HFFc6 (cell line): ENCODE measurements at places on chromosomes 3 and 15. TPM values are rescaled to one million over a fixed set of nuclear protein-coding genes. Genes with fewer than 3 reads are reported as not detected.
A peak's percentile ranks its signal among the peaks of the same experiment; 100 is the strongest.

DNA sequence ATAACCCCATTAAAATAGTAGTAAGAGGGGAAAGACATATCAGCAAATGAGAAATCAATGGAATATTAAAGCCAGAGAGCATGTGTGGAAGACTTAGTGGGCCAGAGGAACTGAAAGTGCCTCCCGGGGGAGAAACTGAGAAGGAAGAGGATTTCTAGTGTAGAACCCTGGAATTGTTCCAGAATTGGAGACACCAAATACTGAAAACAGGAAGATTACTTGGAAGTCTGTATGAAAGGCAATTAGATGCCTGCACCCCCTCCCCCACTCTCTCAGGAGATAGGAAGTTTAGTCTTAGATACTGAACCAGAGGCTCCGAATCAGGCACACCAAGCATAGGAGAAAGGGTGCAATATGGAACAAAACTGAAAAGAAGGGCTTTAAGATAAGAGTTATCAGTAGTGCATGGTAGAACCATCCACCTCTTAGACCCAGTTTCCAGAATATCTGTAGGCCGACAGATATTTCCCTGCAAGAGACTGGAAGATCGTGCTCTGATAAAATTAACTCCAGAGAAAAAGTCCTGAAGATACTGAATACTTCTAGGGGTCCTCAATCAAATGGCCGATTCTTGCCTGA, 32.4 kb downstream of the KLHL18 start:
- no peaks in the 10 kb centered on the region; the same call in 1 of the 2 replicates for H3K27me3 ChIP-seq
- no peak for DNase-seq
- no peak overlapping the region for H3K27ac ChIP-seq
- H3K4me1 ChIP-seq, result peaks cover 37% of the 10 kb centered on the region
- H3K4me3 ChIP-seq, result no peak overlapping the region

DNA sequence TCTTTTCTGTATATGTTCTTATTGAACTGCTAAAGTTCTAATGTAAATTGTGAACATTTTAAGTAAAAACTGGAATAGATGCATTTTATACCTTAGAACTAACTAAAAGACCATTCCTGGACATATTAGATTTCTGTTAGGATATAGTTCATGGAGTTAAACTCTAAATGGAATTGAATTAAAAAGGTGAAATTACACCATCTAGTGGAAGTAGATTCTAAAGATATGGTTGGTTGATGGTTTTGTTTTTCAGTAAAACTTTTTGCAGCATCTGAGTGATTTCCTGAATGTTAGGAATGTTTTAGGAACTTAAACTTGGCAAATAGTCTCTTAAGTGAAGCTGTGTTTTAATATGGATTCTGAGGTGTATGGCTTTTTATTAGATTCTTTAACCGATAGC, 96.8 kb downstream of the SLMAP start:
- 0 out of 2 replicates have a peak overlapping the region, but pooled peaks have one; percentile 5 for H3K27ac ChIP-seq
- peaks cover 3% of the 10 kb centered on the region for H3K27me3 ChIP-seq
- peaks cover 10% of the 10 kb centered on the region for H3K4me1 ChIP-seq
- H3K4me3 ChIP-seq, result no peak overlapping the region

GRCh38 chr3:82942041-82942440, 1180.6 kb upstream of the GBE1 start:
- no peak overlapping the region for H3K4me3 ChIP-seq
- H3K27me3 ChIP-seq, result no peaks in the 10 kb centered on the region
- H3K4me1 ChIP-seq, result no peaks in the 10 kb centered on the region
- H3K36me3 ChIP-seq, result no peaks in the 10 kb centered on the region; the same call in 1 of the 2 replicates

Gene CPNE9
- not detected in 3 replicates for total RNA-seq

DNA sequence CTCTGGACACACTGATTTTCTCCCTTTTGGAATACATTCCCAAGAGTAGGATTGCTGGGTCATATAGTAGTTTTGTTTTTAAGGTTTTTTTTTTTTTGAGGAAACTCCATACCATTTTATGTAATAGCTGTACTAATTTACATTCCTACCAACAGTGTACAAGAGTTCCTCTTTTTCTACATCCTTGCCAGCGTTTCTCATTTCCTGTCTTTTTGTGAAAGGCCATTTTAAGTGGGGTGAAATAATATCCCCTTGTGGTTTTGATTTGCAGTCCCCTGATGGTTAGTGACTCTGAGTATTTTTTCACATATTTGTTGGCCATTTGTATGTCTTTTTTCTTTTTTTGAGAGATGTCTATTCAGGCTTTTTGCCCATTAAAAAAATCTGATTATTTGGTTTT, 1205.5 kb downstream of the ROBO1 start:
- peaks cover 2% of the 10 kb centered on the region; the same call in 1 of the 2 replicates for H3K27me3 ChIP-seq
- H3K36me3 ChIP-seq, result no peaks in the 10 kb centered on the region
- no peaks in the 10 kb centered on the region for H3K4me1 ChIP-seq
- H3K27ac ChIP-seq, result no peak overlapping the region
- H3K4me3 ChIP-seq, result no peak overlapping the region

DNA sequence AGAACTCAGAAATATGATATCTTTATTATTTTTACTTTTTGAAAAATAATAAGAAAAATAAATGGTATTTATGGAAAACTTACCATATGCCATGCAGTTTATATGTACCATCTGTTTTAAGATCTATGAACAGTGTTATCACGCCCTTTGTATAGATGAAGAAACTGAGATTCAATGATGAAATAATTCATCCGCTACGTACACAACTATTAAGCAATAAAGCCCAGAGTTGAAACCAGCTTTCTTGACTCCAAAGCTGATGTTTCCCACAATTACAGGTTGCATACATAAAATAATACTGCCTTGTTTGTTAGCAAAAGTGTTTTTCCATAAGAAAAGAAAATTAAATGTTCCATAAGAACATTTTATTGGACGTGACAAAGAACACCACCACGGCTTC, 67.2 kb upstream of the BCL6 start:
- H3K27ac ChIP-seq, result no peak overlapping the region
- no peaks in the 10 kb centered on the region for H3K36me3 ChIP-seq
- H3K4me1 ChIP-seq, result peaks cover 21% of the 10 kb centered on the region
- no peaks in the 10 kb centered on the region; the same call in 1 of the 2 replicates for H3K27me3 ChIP-seq

Gene TIPARP
- 72.5 to 78.0 TPM (median 74.0 TPM) in 3 replicates for total RNA-seq

- peaks cover 8% of the 10 kb centered on the region; the same call in 1 of the 2 replicates for H3K4me1 ChIP-seq
- no peak overlapping the region for H3K4me3 ChIP-seq
- no peaks in the 10 kb centered on the region for H3K36me3 ChIP-seq
These were observed 1109.2 kb upstream of the ALCAM start for GRCh38 chr3:104257486-104257885.

Gene GABRA5
- total RNA-seq, result 2.5 and 4.9 TPM in 2 replicates

- H3K4me3 ChIP-seq, result no peak overlapping the region
- DNase-seq, result no peak
- peaks cover 37% of the 10 kb centered on the region for H3K36me3 ChIP-seq
- H3K27me3 ChIP-seq, result no peaks in the 10 kb centered on the region; the same call in none of the 2 replicates
- H3K27ac ChIP-seq, result no peak overlapping the region
- H3K4me1 ChIP-seq, result no peaks in the 10 kb centered on the region
These were observed 56.2 kb downstream of the ROPN1B start for GRCh38 chr3:126025116-126025729.

DNA sequence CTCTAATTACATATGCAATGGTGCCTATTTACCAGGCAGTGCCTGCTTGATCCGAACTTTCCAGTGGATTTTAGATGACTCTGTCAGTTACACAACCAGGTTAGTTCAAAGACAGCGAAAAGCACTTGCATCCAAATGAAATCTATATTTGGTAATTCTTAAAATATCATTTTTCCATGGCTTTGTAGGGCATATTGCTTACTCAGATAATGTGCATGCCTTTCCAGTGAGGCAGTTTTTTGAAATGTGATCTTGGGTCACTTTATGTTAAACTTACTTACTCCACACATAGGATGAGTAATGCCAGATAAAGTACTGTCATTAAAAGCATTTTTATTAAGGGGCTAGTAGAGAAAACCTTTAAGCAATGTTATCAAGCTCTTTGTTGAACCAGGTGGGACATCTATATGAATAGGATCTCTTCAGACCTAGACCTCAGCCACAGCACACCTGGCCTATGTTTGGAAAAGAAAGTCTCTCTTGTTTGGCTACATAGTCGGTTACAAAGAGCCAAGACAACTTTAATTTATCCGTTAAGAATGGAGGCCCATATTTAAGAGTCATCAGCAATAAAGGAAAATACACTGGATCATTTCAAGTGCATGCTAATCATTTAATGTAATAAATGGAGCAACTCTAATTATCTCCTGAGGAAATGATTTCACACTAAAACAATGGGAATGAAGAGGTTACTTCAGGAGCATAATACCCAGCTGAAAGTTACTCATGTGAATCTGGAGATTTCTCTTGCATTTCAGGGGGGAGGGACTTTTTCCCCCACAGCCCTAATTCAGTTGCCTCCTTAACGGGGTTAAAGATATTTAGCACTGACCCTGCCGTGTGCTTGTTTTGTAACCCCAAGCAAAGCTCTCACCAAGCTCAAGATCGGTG, 56.3 kb upstream of the TMCO5A start:
- peak; percentile 85 for DNase-seq
- H3K27ac ChIP-seq, result peak overlapping the region; percentile 57
- H3K4me1 ChIP-seq, result peaks cover 67% of the 10 kb centered on the region
- H3K4me3 ChIP-seq, result peak overlapping the region; percentile 62

Gene CPB1
- not detected in 3 replicates for total RNA-seq

Gene TGM5
- not detected in 3 replicates for total RNA-seq

- no peak overlapping the region for H3K4me3 ChIP-seq
- H3K36me3 ChIP-seq, result no peaks in the 10 kb centered on the region
- H3K27me3 ChIP-seq, result no peaks in the 10 kb centered on the region
- H3K27ac ChIP-seq, result no peak overlapping the region
- DNase-seq, result no peak
These were observed 775.6 kb downstream of the ROBO2 start for GRCh38 chr3:77815467-77815866.

GRCh38 chr15:67183443-67184169, 70.9 kb downstream of the AAGAB start:
- peaks cover 83% of the 10 kb centered on the region for H3K4me1 ChIP-seq
- peak overlapping the region; percentile 86 for H3K27ac ChIP-seq
- peak overlapping the region; percentile 54 for H3K4me3 ChIP-seq
- DNase-seq, result peak; percentile 80
- peaks cover 53% of the 10 kb centered on the region for H3K27me3 ChIP-seq

Gene CIAO2A
- total RNA-seq, result 46.1 to 61.1 TPM (median 53.1 TPM) in 3 replicates

GRCh38 chr15:91694831-91695210, 158.7 kb upstream of the SLCO3A1 start:
- H3K4me1 ChIP-seq, result no peaks in the 10 kb centered on the region
- no peak for DNase-seq
- H3K27ac ChIP-seq, result peak overlapping the region; percentile 35
- H3K4me3 ChIP-seq, result peak overlapping the region; percentile 57

Gene GOLGA8R
- 0.38 to 0.51 TPM in 2 of 3 replicates, not detected in the other for total RNA-seq

Gene FBXL22
- total RNA-seq, result 0.17 to 0.57 TPM (median 0.27 TPM) in 3 replicates

- H3K4me1 ChIP-seq, result peaks cover 45% of the 10 kb centered on the region
- peak; percentile 90 for DNase-seq
- H3K27ac ChIP-seq, result peak overlapping the region; percentile 61; the same call in 1 of the 2 replicates
- no peaks in the 10 kb centered on the region for H3K36me3 ChIP-seq
These were observed 38.4 kb upstream of the PPP2R3A start for GRCh38 chr3:135927155-135927554.

- H3K27me3 ChIP-seq, result peaks cover 49% of the 10 kb centered on the region
- H3K4me3 ChIP-seq, result no peak overlapping the region
- H3K36me3 ChIP-seq, result no peaks in the 10 kb centered on the region
- H3K4me1 ChIP-seq, result peaks cover 22% of the 10 kb centered on the region
- peak; percentile 28 for DNase-seq
These were observed 105.7 kb downstream of the TPRA1 start for GRCh38 chr3:127484601-127485388.
